ENCODE measurements at places on chromosomes 3 and 15.

DNA sequence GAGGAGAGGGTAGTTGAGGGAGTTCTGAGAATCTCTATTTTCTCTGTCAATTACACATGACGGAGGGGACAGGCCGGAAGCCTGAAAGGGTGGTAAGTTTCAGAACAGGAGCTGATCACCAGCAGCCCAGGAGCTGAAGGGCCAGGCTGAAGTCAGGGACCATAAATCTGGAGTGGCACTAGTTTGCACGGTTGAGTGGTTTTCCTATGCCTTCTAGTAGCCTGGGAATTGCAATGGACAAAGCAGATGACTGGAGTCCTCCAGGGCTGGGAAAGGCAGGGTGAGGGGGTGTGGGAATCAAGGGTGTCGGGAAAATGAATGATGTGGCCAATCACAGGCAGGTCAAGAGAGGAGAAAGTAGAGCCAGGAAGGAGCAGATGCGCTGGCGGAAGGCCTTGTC, 72.5 kb downstream of the MAGEF1 start:
- DNase-seq = no peak

DNA sequence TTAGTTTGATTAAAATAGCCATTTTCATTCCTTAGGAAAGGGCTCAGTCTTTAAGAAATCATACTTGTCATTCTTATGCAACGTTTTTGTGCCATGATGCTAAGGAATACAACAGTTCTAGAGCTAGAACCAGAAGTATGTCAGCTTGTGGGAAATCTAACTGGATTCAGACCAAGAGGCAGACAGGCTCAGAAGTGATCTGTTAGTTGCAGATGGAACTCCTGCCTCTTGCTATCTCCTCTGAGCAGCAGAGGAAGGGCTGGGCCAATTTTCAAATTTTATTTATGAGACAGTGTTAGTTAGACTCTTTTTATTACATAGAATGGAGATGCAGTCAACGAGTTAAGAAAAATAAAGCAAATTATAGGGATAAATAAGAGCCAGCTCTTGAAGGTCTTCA, 48.5 kb upstream of the RYR3 start:
- DNase-seq = no peak

DNA sequence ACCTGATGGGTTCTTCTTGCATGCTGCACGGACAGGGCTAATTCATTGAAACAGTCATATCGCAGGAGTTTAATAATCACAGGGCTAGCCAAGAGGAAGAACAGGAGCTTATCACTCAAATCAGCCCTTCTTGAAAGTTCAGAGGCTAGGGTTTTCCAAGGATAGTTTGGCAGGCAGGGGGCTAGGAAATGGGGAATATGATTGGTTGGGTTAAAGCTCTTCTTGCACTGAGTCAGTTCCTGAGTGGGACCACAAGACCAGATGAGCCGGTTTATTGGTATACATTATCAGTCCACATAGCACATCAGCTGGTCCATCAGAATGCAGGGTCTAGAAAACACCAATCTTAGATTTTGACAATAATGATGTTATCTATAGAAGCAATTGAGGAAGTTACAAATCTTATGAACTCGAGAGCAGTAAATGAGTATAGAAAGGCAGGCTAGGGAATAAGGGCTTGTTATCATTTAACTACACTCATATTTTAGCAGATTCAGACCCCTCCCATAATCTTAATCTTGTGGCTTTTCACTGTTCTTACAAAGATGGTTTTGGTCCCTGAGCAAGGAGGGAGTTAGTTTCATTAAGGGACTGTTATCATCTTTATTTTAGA, 58.1 kb upstream of the SLC25A36 start:
- no peak for DNase-seq

DNA sequence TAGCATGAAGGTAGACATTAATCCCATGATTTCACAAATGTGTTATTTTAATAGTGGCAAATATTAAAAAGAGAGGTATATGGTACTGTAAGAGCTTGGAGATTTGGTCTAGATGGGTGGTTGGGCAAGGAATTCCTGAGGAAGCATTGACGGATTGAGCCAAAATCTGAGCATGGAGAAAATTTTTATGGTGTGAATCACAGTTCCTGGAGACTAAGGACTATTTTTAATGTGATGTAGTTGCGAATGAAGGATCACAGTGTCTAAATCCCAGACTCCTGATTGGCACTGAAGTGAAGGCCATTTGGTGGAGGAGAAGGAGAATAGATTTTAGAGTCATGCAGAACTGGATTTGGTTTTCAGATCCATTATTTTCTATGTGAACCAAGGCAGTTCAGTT, 188.7 kb upstream of the FEZF2 start:
- DNase-seq = no peak
